ENCODE measurements at places on chromosomes 1 and 21.
A peak's percentile ranks its signal among the peaks of the same experiment; 100 is the strongest.

DNA sequence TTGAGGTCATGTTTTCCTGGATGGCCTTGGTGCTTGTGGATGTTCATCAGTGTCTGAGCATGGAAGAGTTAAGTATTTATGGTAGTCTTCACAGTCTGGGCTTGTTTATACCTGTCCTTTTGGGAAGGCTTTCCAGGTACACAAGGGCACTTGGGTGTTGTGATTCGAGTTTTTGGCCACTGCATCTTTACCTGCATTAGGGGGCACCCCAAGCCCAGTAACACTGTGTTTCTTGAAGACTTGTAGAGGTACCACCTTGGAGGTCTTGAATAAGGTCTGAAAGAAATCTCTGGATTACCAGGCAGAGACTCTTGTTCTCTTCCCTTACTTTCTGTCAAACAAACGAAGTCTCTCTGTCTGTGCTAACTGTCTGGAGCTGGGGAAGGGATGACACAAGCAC, 34.4 kb upstream of the ROR1 start:
- no peak for DNase-seq

DNA sequence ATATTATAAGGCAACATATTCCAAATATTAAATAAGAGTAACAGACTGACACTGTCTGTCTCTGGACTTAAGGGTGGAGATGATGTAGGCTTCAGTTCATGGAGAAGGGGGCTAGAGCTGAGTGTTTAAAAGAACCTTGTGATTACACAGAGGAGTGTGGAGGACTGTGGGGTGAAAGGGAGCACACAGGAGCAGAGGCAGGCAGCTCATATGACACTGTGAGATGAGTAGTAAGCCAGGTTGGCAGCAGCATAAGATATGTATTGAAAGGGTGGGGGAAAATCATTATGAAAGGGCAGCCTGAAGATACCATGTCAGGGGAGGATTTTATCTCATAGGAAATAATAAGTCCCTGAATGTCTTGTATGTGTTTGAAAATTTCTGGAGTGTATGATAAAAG, 104.5 kb downstream of the AK5 start:
- DNase-seq = no peak

GRCh38 chr21:36104317-36105300, 30.3 kb upstream of the CBR3 start:
- DNase-seq = peak; percentile 47

DNA sequence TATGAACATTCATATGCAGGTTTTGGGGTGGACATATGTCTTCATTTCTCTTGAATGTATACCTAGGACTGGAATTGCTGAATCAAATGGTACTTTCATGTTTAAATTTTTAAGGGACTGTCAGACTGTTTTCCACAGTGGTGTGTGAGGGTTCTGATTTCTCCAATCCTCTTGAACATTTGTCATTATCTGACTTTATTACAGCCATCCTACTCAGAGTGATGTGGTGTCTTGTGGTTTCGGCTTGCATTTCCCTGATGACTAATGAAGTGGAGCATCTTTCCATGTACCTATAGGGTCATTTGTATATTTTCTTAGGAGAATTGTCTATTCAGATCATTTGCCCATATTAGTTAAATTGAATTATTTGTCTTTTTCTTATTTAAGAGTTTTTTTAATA, 35.4 kb upstream of the ZNF281 start:
- no peak for DNase-seq

GRCh38 chr1:89938171-89939055, 56.5 kb upstream of the ZNF326 start:
- no peak for DNase-seq

DNA sequence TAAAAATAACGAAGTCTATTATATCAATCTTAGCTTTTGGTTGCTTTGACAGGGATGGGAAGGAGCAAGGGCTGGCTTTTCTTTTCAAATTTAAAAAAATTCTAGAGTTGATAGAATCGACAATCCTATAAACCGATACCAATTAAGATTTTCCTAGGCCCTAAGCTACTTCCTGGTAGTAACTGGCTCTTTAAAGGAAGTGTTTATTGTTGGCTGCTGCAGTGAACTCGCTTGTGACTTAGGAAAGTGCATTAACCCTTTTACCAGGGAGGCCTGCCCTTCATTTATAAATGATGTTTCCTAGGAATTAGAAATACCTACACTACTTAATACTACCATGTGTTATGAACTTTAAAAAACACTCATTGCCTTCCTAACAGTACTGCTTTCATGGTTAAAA, 33.2 kb downstream of the ATP5PF start:
- DNase-seq = no peak

All from CD4-positive, alpha-beta T cell (primary cell).